Kidney tubule cell (primary cell): ENCODE measurements at places on chromosomes 7 and 10.

DNA sequence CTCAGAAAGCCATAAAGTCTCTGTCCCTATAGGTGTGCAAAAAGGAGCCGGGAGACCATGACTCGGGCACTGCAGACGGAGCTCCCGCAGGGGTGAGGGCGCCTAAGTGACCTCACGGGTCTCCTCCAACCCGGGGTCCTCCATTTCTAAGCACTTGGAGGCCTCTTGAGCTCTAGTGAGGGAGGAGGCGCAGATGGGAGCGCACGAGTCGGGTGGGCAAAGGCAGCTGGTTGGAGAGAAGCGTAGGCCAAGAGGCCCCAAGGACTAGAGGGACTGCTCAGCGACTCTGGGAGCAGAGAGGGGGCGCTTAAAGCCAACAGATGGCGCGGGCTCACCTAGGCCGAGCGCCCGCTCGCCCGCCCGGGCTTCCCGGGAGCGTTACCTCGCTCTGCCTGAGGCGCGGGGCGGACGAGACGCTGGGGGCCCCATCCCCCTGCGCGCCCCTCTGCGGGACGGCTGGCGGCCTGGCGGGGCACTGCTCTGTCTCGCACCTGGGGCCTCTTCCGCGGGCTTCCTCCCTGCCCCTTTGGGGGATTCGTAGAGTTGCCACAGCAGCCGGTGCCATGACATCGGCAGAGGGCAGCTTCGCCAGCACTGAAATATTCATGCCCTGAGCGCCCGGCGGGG lies 523 bp upstream of the CDH23 start:
- DNase-seq, result no peak

- no peak for DNase-seq
Measured at GRCh38 chr10:66337211-66337610, 588.6 kb upstream of the LRRTM3 start.

- DNase-seq, result peak; percentile 28
Measured at GRCh38 chr7:28002638-28003037, 178.0 kb downstream of the JAZF1 start.

DNA sequence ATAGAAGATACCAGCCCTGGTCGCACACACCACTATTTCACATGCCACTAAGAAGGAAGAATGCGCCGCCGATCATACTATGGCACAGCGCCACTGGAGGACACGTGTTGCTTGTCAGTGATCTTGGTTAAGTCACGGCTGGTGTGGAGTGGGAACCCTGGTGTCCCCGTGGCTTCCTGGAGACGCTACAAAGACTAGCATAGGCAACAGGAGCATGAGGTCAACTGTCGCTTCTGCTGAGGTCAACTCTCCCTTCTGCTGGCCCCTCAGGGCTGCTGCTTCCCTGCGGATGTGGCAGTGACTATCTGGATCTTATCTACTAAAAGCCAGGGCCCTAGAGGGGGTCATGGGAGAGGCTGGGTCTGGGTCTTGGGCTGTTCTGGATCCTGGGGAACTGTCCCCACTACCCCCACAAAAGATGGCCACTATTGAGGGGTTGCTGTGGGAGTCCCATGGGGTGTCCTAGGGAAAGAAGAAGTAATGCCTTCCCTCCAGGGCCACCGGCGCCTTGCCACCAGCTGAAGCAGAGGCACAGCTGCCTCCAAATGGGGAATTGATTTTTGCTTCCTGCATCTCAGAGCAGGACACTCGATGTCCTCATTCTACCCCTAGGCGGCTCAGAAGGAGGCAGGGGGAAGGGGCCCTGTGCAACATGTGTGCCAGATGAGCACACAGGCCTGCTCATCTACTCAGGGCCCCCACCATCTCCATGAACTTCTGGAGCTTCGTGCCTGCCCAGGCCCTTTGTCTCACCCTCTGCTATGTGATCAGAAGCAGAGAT lies 76.6 kb upstream of the PPIF start:
- DNase-seq, result no peak

GRCh38 chr10:101087965-101088364 lies 26.2 kb downstream of the KAZALD1 start:
- DNase-seq, result no peak

DNA sequence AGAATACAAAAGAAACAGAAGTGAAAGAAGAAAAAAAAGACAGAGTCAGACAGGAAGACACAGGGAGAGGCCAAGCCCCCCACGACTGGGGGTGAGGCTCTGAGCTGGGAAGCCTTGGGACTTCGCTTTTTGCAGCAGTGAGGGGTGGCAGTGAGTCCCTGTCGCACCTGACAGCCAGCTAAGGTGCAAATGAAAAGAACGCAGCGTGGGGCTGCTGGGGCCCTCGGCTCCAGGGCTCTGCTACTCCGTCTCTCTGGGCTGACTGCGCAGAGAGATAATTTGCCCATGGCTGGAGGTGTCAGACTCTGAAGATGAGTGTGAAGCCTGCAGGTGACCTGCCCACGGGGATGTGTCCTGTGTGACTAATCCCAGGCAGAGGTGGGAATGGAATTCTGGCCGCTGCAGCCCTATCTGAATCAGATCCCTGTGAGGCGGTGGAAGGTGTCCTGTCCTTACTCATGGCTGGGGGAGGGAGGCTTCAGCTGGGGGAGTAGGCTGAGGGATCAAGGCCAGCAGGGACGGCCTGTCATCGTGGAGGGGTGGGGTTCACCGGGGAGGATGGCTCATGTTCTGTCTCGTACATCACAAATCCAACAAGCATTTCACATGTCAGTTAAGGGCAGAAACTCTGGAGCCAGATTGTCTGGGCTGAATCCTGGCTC lies 96.4 kb downstream of the SLIT1 start:
- peak; percentile 83 for DNase-seq

DNA sequence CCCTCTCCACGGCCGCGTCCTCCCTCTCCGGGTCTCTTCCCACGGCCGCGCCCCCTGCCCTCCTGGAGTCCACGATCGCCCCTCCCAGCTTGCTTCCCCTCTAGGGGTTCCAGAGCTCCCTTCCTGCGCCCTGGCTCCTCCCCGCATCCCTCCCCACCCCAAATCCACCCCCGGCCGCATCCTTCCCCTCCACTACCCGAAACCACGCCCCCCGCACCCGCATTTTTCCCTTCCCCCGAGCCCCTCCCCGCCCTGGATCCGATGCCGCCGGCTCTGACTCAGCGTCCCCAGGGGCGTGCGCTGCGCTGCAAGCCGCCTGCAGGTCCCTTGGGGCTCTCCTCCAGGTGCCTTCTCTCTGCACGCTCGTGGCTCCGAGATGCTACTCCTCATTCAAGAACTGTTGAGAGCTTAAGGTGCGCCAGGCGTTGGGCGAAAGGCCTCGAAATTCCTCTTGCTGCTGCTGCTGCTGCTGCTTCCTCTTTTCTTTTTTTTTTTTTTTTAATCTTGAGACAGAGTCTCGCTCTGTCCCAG lies 372 bp upstream of the TMEM130 start:
- peak; percentile 52 for DNase-seq
